ENCODE measurements at places on chromosomes 12 and 14.

DNA sequence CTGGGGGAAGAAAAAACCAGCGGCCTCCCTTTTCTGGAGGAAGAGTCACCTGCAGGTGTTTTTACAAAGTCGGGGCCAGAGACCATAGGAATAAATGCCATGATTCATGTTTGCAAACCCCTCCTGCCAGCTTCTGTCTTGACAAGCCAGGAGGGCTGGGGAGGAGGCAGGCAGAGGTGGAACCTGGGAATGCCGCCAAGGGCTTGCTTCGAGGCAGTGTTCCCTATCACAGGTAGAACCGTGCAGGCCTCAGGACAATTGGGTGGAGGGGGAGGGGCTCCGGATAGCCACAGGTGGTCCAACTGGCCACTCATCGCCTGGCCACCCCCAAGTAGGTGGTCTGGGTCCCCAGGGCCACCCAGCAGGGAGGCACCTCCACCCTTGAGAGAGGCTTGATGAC, 14.2 kb upstream of the DLK1 start:
- no peak for DNase-seq

DNA sequence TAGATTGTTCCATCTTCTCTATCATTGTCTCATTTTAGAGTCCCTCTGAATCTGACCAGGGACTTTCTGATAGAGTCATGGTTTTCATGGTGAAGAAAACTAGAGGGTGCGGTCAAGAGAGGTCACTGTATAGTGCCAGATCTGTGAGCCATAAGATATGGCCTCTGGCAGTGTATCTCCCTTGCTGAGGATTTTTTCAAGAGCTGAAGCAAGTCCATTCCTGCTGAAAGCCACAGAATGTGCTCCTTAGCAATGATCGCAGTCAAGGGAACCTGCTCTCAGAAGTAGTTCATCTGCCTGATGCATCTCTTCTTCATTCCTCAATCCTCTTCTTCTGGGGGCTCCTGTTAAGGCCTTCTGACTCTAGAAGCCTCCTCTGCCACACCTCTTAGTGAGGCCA, 405.2 kb downstream of the EGLN3 start:
- no peak for DNase-seq

DNA sequence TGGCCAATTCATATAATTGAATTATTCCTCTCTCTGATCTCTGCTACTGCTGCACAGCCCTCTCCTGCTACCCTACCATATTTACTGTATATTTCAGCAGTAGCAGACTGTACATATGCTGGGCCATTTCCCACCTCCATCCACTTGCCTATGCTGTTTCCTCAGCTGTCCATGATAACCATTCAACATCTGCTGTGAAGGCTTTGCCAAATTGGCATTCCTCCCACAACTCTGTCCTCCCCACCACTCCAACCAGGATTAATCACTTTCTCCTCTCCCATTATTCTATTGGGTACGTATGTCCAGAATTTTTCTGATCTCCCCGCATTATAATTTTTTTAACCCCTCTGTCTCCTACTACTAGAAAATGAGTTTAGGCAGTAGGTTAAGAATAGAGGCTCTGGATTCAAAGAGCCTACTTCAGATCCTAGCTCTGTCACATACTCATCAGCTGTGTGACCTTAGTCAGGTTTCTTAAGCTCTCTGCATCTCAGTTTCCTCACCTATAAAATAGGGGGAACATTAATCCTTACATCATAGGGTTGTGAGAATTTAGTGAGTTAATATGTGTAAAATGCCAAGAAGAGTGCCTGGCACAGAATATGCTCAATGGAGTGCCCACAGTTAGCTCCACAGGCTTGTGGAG, 123.3 kb downstream of the KICS2 start:
- DNase-seq = no peak

- no peak for DNase-seq
Measured at GRCh38 chr12:122513660-122514059, 12.9 kb upstream of the ZCCHC8 start.

GRCh38 chr12:2698566-2698965, 96.2 kb upstream of the FKBP4 start:
- DNase-seq = no peak

DNA sequence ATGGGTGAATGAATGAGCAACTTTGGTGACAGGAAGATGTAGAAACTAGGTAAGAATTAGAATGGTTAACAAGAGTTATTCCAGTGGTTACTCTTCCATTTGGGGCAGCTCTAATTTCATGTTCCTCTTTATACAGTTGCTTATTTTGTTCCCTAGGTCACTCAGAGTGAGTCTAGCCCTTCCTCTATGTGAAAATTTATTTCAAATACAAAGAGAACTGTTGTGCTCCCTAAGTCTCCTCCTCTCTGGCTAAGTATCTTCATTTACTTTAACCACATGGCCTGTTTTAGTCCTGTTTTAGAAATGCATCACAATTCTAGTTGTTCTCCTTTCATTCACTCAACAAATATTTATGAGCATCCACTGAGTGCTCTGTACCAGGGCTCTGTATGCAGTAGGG, 51.1 kb upstream of the HIF1A start:
- no peak for DNase-seq

DNA sequence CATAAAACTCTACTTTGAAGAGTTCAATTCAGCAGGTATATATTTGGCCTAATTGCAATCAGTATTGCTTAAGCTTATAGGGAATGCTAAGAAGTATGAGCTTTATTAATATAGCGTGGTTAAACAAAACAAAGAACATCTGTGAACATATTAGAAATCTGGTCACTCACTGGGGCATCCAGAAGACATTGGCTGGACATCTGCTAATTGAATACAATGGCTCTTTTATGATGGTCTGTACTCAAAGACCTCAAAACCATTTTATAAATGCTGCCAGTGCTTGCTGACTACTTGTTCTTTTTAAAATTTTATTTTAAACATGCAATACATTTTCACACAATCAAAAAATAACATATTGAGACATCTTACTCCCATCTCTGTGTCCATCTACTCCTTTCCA, 173.0 kb downstream of the STXBP6 start:
- DNase-seq = no peak

DNA sequence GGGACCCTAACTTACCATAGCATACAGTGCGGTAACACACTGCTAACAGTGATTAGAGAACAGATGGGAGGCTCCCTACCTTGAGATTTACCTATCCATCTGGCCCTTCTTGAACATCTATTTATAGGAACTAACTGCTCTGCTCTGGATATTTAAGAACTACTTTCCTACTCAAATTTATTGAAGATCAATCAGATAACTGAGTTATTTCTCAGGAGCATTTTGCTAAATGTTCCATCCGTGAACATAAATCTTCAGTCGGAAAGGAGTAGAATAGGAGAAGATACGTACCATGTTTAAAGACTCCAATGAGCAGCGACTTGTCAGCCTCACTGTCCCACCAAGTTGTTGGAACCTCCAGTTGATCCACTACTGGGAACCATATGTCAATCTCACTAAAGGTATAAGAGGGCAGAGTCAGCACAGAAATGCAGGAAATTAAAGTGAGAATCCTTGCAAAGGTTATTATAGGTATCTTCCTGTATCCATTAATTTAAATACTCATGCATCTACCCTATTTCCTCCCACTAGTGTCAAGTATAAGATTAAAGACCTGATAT, 15.6 kb upstream of the SUPT16H start:
- DNase-seq = no peak

GRCh38 chr12:5987573-5987972, 42.5 kb upstream of the ANO2 start:
- DNase-seq = no peak

- DNase-seq = no peak
Measured at GRCh38 chr12:112167718-112168525, 42.6 kb downstream of the TRAFD1 start.

- DNase-seq = no peak
Measured at GRCh38 chr12:105051981-105052380, 32.3 kb downstream of the ALDH1L2 start.

- no peak for DNase-seq
Measured at GRCh38 chr12:52086366-52086765, 6.9 kb downstream of the SMIM41 start.

- no peak for DNase-seq
Measured at GRCh38 chr12:6334940-6335450, 6.9 kb downstream of the TNFRSF1A start.

- no peak for DNase-seq
Measured at GRCh38 chr14:88981948-88982347, 157.5 kb downstream of the TTC8 start.

GRCh38 chr14:89936654-89937185, 17.8 kb downstream of the EFCAB11 start:
- DNase-seq = no peak

DNA sequence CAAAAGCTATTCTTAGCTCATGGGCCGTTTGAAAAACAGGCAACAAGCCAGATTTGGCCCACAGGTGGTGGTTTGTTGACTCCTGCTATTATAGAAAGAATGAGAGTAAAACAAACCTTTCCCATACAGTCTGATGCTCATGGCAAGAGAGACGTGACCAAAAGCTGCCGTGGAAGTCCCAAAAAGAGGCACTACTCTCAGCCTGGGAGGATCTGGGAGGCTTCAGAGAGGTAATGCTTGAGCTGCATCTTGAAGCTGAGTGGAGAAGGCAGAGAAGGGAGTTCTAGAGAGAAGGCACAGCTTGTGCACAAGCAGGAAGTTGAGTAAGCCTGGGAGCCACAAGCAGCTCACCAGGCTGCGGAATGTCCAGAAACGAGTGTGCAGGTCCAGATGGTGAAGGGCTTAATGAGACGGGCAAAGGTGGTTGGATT, 9.6 kb downstream of the PLXNC1 start:
- DNase-seq = no peak

DNA sequence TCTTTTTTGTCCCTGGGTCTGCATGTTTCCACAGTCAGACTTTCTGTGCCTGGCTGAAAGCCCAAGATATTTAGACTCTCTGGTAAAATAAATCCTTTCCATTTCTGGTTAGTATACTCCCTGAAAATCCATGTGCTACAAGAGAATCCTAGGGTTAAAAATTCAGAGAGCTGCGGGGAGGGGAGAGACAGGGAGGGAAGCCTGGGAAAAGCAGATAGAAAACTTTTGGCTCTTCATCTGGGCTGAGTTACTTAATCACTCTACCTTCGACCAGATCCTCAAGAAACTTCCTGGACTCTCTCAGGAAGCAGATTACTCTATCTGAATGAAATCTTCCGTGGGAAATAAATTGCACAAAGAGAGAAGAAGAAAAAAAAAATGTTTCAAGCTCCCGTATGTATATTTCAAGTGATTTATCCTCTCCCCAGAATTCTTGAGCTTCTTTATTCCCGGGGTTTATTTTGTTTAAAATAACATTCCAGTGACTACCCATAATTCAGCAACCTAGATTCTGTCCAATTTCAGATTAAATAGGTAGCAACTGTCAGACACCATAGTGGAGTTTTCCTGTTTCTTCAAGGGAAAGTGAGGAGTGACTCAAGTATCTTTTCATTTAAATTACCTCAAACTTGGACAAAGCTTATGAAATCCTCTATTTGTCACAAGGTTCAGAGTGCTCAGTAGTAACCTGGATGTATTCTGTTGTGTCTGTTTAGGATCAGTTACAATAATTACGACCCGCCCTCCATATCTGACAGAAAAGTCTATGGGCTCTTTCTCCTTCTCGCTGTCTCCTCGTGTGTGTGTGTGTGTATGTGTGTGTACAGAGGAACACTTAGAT, 163.7 kb downstream of the MYRFL start:
- DNase-seq = no peak

- DNase-seq = no peak
Measured at GRCh38 chr14:83885837-83886293, 1644.1 kb upstream of the FLRT2 start.

DNA sequence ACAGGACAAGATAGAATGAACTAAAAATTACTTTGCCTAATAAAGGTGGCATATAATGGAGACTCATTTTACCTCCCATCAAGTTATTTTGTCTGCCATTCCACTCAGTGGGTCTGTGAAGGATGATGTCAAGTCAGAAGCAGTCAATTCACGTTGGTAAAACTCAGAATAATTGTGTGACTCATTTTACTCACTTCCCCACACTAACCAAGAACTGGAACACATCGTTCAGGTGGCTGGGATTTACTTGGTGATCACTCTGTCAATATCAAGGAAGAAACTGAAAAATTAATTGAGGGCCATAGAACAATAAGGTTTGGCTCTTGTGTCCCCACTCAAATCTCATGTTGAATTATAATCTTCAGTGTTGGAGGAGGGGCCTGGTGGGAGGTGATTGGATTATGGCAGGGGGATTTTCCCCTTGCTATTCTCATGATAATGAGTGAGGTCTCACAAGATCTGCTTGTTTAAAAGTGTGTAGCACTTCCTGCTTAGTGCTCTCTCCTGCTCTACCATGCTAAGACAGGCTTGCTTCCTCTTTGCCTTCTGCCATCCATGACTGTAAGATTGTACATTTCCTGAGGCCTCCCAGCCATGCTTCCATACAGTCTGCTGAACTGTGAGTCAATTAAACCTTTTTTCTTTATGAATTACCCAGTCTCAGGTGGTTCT, 35.7 kb upstream of the GTF2A1 start:
- no peak for DNase-seq

GRCh38 chr14:94129758-94130414, 482 bp upstream of the IFI27L2 start:
- peak; percentile 21 for DNase-seq

DNA sequence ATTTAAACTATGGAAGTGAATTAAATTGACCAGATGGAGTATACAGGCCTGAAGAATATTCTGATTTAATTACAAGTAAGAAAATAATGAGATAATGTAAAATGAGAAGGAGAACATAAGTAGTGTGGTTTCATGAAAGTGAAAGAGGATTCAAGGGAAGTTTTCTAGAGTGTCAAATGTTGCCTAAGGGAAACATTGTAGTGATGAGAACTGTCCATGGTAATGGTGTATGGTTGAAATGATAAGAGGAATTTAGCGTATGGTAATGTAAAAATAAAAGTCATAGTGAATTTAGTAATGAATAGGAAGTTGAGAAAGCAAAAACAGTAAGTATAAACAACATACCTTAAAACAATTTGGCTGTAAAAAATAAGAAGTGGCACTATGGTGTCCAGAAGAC, 1954.6 kb upstream of the FLRT2 start:
- no peak for DNase-seq

- no peak for DNase-seq
Measured at GRCh38 chr14:93049867-93050331, 65.8 kb downstream of the ITPK1 start.

DNA sequence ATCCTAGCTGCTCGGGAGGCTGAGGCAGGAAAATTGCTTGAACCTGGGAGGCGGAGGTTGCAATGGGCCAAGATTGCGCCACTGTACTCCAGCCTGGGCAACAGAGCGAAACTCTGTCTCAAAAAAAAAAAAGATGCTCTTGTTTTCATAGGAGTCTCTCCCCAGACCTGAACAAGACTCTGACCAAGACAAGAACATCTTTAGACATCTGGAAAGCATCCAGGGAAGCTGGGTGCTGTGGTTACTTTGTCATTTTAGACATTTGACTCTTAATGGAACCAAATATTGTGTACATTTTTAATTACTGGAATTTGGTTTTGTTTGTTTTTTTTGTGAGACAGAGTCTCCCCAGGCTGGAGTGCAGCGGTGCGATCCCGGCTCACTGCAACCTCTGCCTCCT, 21.1 kb upstream of the ATF1 start:
- DNase-seq = no peak

Data from activated T-helper 2 cell treated with anti-CD3 and anti-CD28 coated beads, Interferon-gamma antibody, Interleukin-2, Interleukin-4, amounts not matched to agents 10 μg/mL and 5 μg/mL and 100 μg/mL, durations not matched to agents 14 hours and 24 hours and 36 hours (primary cell).